ENCODE measurements at places on chromosomes 4 and X. TPM values are rescaled to one million over a fixed set of nuclear protein-coding genes. Genes with fewer than 3 reads are reported as not detected.

The TRPC5OS gene
- polyA plus RNA-seq: not detected

The DMP1 gene
- not detected for polyA plus RNA-seq

The GPAT3 gene
- 11.2 TPM for polyA plus RNA-seq

The TMEM150C gene
- 1.2 TPM for polyA plus RNA-seq

The EGF gene
- 0.10 TPM for polyA plus RNA-seq

The SLC26A1 gene
- polyA plus RNA-seq: 0.49 TPM

The TMSB15A gene
- polyA plus RNA-seq: not detected

The TMLHE gene
- 7.7 TPM for polyA plus RNA-seq

The TREX2 gene
- 1.9 TPM for polyA plus RNA-seq

The HS3ST1 gene
- polyA plus RNA-seq: 2.6 TPM

The KIT gene
- 0.49 TPM for polyA plus RNA-seq

The KLB gene
- polyA plus RNA-seq: 0.41 TPM

The SMIM10L2A gene
- polyA plus RNA-seq: 1.2 TPM
